ENCODE measurements at places on chromosomes 3 and 15. TPM values are rescaled to one million over a fixed set of nuclear protein-coding genes. Genes with fewer than 3 reads are reported as not detected.

GOLGA8Q gene
- total RNA-seq, result not detected

ANKRD28 gene
- 59.0 TPM for total RNA-seq

HTR3E gene
- not detected for total RNA-seq

DNA sequence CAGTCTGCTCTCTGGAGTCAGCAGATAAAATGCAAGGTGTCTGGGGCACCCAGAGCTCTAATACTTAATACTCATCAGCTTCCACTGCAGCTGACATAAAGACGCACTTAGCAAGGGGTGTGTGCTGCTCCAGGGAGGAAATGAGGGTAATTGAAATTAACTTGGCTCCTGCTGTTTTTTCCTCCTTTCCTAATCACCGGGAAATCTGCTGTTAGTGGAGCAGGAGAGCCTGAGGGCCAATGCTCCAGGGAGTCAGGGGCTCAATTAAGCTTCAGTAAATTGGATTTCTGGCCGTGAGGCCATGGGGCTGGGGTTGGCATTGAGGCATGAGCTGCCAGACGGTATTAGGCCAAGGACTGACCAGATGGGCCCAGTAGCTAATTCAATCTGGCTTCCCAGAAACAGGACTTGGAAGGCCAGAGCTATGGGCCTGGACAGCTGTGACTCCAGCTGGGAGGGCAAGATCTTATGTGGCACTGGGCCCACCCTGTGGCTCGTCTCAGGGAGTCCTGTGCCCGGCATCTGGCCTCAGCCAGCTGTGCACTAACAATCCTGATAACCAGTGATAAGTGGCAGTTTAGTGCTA, 30.7 kb upstream of the CHRNB4 start:
- H3K27ac ChIP-seq, result no peak overlapping the region
- no peaks in the 10 kb centered on the region for H3K27me3 ChIP-seq
- H3K36me3 ChIP-seq, result no peaks in the 10 kb centered on the region
- peak; percentile 70 for DNase-seq
- H3K4me1 ChIP-seq, result peaks cover 9% of the 10 kb centered on the region

DNA sequence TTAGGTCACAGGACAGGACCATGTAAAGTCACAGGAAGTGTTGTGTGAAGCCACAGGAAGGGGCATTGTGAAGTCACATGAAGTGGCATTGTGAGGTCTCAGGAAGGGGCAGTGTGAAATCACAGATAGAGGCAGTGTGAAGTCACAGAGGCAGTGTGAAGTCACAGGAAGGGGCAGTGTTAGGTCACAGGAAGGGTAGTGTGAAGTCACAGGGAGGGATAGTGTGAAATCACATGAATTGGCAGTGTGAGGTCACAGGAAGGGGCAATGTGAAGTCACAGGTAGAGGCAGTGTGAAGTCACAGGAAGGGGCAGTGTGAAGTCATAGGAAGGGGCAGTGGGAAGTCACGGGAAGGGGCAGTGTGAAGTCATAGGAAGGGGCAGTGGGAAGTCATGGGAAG, 37.9 kb downstream of the GASK1A start:
- H3K4me3 ChIP-seq, result no peak overlapping the region
- H3K36me3 ChIP-seq, result no peaks in the 10 kb centered on the region
- no peak for DNase-seq
- H3K4me1 ChIP-seq, result no peaks in the 10 kb centered on the region
- no peaks in the 10 kb centered on the region for H3K27me3 ChIP-seq
